ENCODE measurements at places on chromosomes 3 and 15.
A peak's percentile ranks its signal among the peaks of the same experiment; 100 is the strongest.

GRCh38 chr3:122497425-122497824 is 17.3 kb downstream of the KPNA1 start:
- DNase-seq: peak; percentile 6

DNA sequence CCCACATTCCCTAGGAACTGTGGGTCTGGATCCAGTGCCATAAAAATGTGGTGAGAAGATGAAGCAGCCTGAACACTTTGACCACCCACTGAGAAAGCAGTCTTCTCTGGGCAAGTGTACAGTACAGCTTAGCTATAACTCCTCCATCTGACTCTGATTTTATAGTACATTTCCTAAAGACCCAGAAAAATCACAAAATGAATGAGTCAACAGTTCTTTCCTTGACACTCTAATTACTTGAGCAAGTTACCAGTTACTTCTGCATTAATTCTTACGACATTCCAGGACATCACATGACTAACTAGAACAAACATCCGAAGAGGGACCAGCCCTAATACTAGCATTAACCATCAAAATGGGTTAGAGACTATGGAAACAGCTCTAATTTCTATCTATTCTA is 148.1 kb upstream of the PEX5L start:
- DNase-seq: no peak

GRCh38 chr15:66169023-66169422 is 84.5 kb downstream of the MEGF11 start:
- no peak for DNase-seq

DNA sequence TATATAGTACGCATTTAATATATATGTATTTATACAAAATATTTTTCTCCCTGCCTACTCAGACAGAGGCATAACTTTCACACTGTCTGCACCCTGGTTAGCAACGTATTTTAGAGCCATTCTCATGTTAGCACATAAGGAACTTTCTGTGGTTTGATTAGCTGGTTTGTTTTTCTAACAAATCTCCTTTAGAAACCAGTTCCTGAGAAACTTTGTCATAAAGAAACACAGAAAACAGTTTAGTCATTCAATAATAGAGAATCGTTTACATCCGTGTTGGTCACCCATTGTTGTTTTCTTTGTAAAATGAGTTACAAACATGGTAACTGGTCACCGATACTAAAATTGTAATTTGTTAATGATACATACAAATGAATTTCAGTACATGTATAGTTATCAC is 5.9 kb upstream of the NGRN start:
- DNase-seq: no peak

DNA sequence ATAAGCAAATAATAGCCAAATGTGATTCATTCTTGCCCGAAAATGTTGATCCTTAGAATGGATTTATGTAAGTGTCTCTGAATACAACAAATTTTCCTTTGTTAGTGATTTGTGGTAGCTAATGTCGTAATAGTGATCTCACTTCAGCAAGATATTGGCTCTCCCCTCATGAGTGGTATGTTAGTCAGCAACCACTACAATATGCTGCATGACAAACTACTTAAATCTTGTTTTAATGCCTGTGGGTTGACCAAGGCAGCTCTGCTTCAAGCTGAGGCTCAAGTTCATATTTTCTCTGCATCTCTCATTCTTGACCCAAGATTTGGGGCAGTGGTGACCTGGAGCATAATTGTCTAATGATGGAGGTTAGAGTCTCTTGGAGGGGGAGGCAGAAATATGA is 49.8 kb upstream of the GALNT15 start:
- no peak for DNase-seq

- DNase-seq: no peak
Observed at GRCh38 chr3:6326771-6327170, 534.1 kb upstream of the GRM7 start.

DNA sequence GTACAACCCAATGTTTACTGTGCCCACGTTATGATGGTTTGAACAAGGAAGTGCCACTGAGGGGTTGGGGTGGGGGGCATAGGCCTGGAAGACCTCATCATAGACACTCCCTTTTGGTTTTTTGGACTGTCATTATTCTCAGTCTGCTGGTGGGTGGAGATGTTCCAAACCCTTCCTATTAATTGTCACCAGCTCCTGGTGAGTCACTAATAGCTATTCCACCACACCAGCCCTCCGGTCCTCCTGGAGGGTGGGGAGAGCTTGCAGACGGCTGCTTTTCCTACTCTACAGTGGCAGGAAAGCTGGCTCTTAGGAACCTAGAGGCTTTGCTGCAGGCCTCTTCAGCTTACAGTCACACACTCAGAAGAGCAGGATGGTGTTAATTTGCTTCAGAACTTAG is 9.0 kb upstream of the COPG1 start:
- DNase-seq: no peak

DNA sequence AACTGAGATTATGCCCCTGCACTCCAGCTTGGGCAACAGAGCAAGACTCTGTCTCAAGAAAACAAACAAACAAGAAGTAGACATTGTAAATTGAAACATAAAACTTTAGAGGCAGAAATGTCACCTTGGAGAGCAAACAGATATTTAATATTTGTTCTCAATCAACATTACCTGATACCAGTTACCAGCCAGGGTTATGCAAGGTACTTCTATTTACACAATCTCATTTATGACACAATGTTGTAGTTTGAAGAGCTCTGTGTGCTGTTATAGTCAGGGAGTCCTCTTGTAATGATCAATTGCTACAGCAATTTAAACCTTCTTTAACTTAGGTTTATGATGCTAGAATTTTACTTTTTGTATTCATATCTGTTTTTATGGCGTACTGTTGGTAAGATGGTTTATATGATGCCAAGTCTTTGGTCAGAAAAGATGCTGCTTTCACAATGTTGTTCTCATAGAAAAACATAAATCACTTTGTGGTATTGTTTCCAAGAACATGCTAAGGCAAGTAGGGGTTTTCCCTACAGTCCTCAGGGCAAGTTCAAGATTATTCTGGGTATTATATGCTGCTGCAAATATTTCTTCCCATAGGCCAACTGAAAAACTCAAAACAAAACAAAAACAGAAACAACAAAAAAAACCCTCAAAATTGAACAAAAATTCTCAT is 173.5 kb downstream of the TNIK start:
- no peak for DNase-seq

DNA sequence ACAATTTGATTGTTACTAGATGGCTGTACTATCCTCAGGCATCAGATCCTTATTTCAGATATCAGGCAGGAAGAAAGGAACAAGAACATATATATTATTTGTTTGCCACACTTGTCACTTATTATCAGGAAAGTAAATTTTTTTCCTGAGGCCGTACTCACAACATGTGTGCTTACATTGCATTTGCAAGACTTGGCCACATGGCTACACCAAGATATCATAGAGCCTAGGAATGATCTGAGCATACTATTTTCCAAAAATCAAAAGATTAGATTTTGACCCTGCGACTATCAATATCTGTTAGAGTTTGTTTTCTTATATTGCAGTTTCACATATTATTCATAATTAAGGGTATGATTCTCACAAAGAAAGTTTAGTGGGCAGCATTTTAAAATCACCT is 426.2 kb upstream of the BCHE start:
- DNase-seq: no peak

- no peak for DNase-seq
Observed at GRCh38 chr3:66593978-66594377, 93.2 kb upstream of the LRIG1 start.

DNA sequence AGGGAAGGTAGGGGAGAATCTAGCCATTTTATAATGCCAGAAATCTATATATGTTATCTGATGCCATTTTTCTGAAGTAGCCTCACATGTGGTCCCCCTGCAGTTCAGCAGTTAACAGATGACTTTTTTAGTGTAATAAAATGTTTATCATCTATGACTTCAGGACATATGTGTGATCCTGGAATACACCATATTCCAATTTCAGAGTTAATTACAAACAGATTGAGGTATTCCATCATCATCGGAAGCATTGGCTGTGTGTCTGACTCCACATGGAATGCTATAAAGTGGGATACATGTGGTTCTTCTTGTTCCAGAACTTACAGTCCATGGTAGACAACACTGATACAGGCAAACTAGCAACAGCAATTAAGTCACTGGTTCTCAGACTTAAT is 45.9 kb upstream of the LIMD1 start:
- no peak for DNase-seq

DNA sequence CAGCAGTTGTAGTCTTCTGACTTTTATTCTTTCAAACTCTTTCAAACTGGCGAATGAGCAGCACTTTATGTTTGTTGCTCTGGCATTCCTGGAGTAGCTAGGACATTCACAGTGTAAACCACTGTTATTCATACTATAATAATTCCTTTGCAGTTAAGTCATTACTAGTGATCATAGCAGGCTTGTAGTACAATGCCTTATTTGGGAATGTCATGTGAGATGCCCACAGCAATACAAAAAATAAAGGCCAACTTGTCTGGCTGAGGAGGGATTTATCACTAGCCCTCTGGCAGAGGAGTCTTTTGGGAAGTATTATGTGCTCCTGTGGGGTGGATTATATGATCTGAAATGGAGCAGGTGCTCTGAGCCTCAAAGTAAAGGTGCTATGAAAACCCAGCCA is 197.2 kb downstream of the VGLL3 start:
- DNase-seq: no peak

DNA sequence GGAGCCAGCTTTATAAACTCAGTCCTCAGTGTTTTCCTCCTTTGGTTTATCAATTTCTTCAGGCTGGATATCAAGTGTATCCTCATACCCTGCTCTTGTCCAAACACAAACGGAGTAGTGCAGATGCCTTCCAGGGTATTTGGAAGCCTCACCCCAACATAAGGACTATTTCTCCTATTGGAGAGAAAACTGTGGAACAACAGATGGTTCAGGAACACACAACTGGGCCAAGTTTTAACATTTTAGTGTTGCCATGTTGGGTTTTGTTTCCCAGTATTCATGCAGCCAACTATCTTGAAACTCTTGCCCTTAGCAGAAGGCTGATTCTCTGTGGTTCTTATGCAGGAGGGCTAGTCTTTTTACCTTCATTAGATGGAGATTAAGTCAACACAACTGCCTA is 398.1 kb downstream of the GABRB3 start:
- no peak for DNase-seq

DNA sequence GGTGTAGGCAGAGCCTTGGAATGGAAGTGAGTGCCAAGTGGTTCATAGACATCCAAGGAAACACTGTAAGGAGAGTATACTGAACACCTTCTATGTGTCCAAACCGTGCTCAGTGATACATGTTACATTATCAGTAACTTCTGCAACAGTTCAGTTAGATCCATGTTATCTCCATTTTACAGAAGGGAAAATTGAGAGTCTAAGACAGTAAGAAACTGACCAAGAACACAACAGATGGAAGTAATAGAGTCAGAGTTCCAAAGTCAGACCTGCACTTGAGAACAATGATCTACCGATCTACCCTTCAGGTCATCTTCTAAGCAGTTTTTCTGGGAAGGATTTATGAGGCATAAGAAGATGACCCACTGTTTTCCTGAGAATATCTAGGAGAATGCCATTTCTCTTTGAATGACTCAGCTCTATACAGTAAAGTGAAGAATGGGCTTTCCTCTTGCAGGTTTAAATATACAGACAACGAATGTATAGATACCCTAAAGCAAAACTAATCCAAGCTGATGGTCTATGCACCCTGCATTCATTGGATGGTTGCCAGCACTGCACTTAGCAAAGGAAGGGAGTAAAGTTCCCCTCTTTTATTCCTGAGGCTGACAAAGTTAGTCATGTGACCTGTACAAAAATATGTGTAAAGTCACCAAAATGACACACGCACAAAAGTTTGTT is 604.1 kb upstream of the MDFIC2 start:
- DNase-seq: no peak

GRCh38 chr3:131217296-131217741 is 164.3 kb upstream of the NUDT16 start:
- DNase-seq: no peak

DNA sequence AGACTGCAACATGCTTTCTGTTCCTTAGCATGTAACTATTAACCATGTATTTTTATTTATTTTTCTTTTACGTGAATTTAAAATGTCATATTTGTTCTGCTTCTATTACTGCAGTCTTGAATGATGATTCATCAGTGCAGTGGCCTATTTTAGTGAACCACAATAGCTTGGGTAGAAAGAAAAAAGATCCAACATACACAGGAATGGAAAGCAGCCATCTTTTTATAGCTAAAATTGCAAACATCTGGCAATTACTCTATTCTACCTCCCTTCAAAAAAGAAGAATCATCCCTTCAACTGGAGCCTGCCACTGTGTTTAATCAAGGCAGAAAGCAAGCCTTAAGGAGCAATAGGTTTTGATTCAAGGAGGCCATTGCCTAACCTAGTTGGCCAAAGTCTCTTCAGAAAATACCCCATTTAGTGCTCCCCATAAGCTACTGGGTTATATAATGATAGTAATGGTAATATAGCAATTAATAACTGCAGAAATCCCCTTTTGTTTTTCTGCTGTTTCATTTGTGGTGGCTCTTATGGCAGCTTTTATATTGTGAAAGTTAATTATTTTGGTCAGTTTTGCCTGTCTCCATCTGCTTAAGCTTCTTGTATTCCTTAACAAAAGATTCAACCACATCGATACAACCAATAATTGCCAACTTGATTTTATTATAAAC is 267.3 kb downstream of the LPP start:
- DNase-seq: no peak

DNA sequence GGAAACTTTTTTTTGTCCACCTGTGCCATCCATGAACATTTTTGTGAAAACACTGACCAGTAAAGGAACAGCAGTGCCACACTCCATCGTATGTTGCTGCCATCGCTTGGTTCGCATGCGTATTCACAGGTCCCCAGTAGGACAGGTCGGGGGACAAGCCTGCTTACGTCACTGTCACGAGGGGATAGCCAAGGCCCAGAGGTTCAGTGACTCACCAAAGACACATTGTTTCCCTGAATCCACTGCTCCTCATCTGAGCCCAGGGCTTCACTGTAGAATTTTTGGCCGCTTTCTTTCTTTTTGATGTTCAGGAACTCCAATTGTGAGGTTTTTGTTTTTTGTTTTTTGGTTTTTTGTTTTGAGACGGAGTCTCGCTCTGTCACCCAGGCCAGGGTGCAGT is 5.9 kb downstream of the ADPRH start:
- peak; percentile 9 for DNase-seq

- no peak for DNase-seq
Observed at GRCh38 chr15:52379395-52380106, 83.9 kb upstream of the MYO5C start.

DNA sequence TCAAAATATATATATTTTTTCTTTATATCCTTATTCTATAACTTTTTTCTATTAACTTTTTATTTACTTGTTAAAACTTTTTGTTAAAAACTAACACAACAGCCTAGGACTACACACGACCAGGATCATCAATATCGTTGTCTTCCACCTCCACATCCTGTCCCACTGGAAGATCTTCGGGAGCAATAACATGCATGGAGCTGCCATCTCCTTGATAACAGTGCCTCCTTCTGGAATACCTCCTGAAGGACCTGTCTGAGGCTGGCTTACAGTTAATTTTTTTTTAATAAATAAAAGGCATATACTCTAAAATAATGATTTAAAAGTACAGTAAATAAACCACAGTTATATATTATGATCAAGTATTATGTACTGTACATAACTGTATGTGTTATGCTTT is 58.9 kb downstream of the SFMBT1 start:
- no peak for DNase-seq

- DNase-seq: no peak
Observed at GRCh38 chr15:68789534-68790241, 31.0 kb downstream of the ANP32A start.
